ENCODE measurements at places on chromosomes 2 and 18.

- DNase-seq = no peak
Observed at GRCh38 chr2:1045109-1045508, 94.5 kb downstream of the SNTG2 start.

GRCh38 chr2:231334179-231334930 lies 61.2 kb upstream of the B3GNT7 start:
- no peak for DNase-seq

GRCh38 chr2:7405861-7406715 lies 488.9 kb downstream of the RNF144A start:
- DNase-seq = no peak

GRCh38 chr2:21067859-21068537 lies 24.1 kb upstream of the APOB start:
- no peak for DNase-seq

GRCh38 chr2:57177176-57177575 lies 869.4 kb upstream of the VRK2 start:
- DNase-seq = no peak

GRCh38 chr2:219707496-219708285 lies 80.3 kb downstream of the SLC4A3 start:
- DNase-seq = no peak
